ENCODE measurements at places on chromosomes 4 and X.

- no peak for DNase-seq
These were observed 67.0 kb downstream of the EFNB1 start for GRCh38 chrX:68895778-68896177.

DNA sequence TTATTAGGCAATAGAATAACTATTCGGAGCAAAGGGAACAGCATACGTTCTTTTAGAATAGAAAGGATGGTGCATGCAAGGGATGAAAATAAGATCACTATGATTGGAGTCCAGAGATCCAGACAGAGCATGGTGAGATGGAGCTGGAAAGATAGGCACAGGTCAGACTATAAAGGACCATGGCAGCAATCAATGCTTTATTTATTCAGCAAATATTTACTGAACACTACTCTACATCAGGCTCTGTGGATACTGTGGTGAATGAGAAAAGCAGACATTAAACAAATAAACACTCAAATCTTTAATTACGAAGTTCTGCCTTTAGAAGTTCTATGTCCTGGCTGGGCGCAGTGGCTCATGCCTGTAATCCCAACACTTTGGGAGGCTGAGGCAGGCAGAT lies 44.7 kb upstream of the ACSL4 start:
- no peak for DNase-seq

- no peak for DNase-seq
These were observed 33.2 kb upstream of the SLC9A7 start for GRCh38 chrX:46791927-46792809.

- DNase-seq, result no peak
These were observed 2086.5 kb upstream of the TENM3 start for GRCh38 chr4:180156684-180157083.

GRCh38 chr4:78552389-78553042 lies 946 bp downstream of the ANXA3 start:
- no peak for DNase-seq

DNA sequence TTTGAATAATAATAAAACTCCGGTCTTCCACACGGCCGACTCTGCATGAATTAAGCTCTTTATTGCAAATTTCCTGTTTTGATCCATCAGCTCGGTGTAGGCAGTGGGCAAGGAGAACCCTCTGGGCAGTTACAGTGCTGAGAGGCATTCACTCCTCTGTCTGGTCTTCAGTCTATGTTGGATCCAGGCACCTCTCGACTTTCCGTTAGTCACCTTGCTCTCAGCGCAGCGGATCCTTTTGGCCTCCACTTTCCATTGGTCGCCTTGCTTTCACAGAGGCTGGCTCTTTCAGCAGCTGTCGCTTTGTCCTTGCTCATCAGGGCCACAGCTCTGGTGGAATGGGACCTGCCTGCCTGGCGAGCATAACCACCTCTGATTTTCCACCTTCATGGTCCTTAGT lies 52.9 kb downstream of the TRMT44 start:
- DNase-seq, result no peak

DNA sequence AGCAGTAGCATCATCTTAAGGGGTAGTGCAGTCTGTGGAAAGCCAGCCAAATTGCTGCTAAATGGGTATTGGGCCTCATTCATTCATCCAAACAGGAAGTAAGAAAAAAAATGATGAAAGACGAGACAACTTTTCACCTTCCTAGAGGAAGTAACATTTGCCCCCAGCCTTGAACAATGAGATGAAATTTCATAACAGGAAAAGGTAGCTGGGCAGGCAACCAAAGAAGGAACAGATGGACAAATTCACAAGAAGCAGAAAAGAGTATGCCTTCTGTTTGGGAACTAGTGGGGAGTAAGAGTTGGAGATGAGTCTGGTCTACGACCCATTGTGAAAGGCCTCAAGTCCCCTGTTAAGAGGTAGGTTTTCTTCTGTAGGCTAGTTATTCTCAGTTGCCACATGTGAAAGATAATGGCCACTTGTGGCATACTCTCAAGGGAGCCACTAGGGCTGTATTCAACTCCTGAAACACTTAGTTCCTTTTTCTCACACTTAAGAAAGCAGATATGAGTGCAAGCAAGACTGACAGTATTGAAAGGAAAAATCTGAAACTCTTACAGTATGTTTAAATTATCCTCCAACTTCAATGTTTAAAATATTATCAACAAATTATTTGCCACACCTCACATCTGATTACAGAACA lies 190.4 kb downstream of the AR start:
- no peak for DNase-seq

GRCh38 chr4:128862608-128863311 lies 53.3 kb downstream of the JADE1 start:
- DNase-seq, result no peak

GRCh38 chr4:7202411-7202810 lies 10.1 kb downstream of the SORCS2 start:
- no peak for DNase-seq

GRCh38 chrX:19639813-19640462 lies 124.6 kb upstream of the MAP3K15 start:
- no peak for DNase-seq

DNA sequence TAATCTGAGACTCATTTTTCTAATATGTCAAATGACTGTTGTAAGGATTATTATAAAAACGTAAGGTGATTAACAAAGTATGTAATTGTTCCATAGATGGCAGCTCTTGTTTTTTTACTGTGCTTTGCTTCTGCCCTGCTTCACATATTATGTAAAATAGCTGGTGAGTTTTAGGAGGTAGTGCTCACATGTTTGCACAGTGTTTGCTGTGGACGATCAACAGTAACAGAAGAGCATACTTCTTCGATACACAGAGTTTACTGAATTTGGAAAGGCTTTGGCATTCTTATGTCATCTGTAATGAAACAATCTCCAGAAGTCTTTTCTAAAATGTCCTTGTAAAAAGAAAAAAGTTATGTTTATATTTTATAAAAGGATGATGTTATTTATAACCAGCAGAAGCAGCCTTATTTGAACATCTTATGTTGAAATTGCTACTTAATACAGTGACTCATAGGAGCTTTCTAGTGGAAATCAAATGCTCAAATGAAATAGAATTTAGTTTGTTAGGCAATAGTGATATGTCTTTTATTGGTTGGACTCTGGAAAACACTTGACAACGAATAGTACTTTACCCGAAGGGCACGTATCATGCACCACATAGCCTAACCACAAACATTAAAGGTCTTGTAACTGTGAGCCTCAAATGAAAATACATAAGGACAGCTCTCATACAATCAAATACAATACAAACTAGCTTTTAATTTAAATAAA lies 1.9 kb upstream of the MTTP start:
- no peak for DNase-seq

DNA sequence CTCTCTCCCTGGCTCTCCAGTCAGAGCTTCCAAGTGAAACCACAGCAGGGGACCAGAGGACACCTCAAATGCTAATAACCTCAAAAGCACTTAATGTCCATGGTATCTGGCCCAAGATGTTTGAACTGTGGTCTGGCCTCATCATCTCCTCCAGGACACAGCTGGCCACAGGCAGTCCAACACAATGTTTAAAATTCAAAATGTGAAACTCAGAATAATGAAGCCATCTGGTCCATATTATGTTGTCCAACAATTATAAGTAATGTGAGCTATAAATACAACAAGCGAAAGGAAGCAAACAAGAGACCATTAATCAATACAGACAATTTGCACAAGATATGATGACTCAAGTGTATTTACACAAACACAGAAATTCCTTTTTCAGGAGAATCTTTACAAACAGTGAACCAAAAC lies 90.7 kb upstream of the S100G start:
- no peak for DNase-seq

GRCh38 chr4:182604953-182605352 lies 312.2 kb downstream of the DCTD start:
- DNase-seq, result no peak

GRCh38 chrX:144275367-144275766 lies 391.5 kb downstream of the UBE2NL start:
- no peak for DNase-seq

- no peak for DNase-seq
These were observed 56.6 kb upstream of the CCDC149 start for GRCh38 chr4:24969486-24969885.

GRCh38 chr4:48830706-48831531 lies at the start of gene OCIAD1:
Gene OCIAD1 (plus strand): TSS chr4:48831088. CDS start chr4:48832625, 1,537 bp downstream.
- peak; percentile 84 for DNase-seq

GRCh38 chrX:24954732-24955131 lies 61.0 kb downstream of the ARX start:
- no peak for DNase-seq

DNA sequence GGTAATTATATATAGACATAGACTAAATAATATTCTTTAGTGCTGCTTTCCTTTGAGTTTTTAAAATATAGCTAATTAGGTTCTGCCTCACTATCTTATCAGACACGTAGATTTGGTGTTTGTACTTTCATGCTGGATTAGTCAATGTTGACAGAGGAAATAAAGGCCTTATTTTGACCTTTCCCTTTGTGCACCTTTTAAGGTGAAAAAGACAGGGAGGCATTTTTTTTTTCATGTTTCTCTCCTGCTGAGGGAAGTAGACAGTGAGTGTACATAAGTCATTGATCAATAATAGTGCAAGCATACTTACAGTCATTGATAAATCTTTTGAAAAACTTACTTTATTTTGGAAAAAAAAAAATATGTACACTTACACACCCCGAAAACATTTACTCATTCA lies 467.8 kb downstream of the GRXCR1 start:
- DNase-seq, result no peak

DNA sequence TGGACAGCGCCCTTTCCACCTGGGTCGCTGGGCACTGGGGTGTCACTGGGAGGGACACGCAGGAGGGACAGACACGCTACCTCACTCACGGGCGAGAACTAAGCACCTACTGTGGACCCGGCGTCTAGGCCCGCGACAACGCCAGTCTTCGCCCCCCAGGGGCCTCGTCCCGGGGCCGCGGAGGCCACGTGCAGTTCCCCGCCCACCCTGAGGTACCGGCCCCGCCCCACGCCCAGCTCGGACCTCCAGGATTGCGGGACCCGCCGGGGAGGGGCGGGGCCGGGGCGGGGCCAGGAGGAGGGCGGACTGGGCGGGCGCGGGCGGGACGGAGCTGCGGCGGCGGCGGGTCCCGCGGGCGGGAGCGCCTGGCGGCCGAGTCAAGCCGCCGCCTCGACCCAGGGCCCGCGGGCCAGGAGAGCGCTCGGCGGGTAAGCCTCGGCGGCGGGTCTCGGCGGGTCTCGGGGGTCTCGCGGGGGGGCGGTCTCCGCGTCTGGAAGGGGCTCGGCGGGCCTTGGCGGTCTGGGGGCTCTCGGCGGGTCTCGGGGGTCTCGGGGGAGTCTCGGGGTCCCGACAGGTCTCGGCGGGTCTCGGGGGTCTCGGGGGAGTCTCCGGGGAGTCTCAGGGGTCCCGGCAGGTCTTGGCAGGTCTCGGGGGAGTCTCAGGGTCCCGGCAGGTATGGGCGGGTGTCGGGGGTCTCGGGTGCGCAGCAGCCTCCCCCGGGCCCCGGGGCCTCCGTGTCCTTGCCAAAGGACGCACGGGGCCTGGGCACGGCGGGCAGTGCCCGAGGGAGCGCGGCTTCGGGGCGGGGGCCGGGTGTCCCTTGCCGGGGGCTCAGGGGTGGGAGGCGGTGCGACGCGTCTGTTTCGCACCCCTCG lies at the start of gene SH3BP2:
Gene SH3BP2, plus strand, starts transcription at position 375 of the 875 bp plus-strand sequence. CDS start 27,533 bp downstream, outside the sequence.
- DNase-seq, result no peak

- DNase-seq, result no peak
These were observed 31.5 kb downstream of the WWC2 start for GRCh38 chr4:183130328-183131155.

DNA sequence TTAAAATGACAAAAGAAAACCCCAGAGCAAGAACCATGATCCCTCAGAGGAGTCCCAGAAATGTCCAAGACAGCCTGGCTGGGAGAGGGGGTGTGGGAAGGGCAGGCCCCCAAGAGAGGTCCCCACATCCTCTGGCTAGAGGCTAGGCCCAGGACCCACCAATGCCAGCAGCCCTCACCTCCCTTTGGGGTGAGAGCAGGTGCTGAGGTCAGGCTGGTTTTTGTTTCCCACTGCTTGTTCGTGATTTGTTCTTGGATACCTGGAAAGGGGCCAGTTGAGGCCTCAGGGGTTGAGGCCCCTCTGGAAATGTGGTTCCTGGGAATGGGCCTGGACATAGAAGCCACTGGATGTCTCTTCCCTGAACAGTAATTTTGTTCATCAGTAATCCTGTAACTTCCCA lies 2.3 kb upstream of the GRSF1 start:
- no peak for DNase-seq

DNA sequence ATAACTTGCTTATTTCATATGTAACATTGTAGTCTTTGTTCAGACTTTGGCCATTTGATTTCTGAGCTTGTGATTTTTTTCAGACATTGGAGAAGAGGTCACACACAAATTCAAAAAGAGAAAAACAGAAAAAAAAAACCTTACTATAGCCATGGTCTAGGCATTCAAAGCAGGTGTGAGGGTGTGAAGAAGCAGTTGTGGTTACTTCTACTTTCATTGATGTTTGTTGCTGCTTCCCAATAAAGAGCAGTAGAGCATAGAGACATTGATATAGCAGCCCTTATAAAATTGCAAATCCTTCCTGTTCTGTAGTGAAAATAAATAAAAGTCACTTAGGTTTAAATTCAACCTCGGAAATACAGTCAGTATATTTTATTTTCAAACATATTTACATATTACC lies 671.6 kb downstream of the GRXCR1 start:
- DNase-seq, result no peak
